ENCODE measurements at places on chromosomes 12 and 14.

GRCh38 chr14:30706704-30707103 lies 84.6 kb downstream of the SCFD1 start:
- peak overlapping the region; percentile 22 for H3K27ac ChIP-seq
- peak; percentile 71 for DNase-seq
- no peaks in the 10 kb centered on the region for H3K27me3 ChIP-seq
- H3K36me3 ChIP-seq = peaks cover 11% of the 10 kb centered on the region
- no peaks in the 10 kb centered on the region for H3K4me1 ChIP-seq
- H3K4me3 ChIP-seq = no peak overlapping the region

- H3K27ac ChIP-seq = no peak overlapping the region
- H3K27me3 ChIP-seq = peaks cover 2% of the 10 kb centered on the region
- no peaks in the 10 kb centered on the region for H3K4me1 ChIP-seq
- no peaks in the 10 kb centered on the region for H3K36me3 ChIP-seq
Observed at GRCh38 chr12:7879246-7879645, 6.5 kb upstream of the SLC2A14 start.

- H3K27me3 ChIP-seq = no peaks in the 10 kb centered on the region
- H3K27ac ChIP-seq = no peak overlapping the region
- no peaks in the 10 kb centered on the region for H3K36me3 ChIP-seq
- peaks cover 3% of the 10 kb centered on the region for H3K4me1 ChIP-seq
- DNase-seq = peak; percentile 35
Observed at GRCh38 chr14:34113005-34113511, 162.2 kb upstream of the EGLN3 start.

DNA sequence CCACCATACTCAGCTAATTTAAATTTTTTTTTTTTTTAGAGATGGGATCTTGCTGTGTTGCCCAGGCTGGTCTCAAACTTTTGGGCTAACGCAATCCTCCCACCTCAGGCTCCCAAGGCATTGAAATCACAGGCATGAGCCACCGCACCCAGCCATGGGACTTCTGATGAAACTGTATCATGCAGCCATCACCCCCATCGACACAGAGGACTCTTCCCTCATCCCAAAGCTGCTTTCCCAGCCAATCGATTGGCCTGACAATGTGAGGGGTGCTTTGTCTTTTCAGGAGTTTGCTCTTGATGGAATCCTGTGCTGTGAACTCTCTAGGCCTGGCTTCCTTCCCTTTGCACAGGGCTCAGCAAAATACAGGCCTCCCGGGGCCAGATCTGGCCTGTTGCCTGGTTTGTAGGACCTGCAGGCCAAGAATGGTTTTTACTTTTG lies 59.6 kb upstream of the NCOR2 start:
- DNase-seq = peak; percentile 97
- no peak overlapping the region for H3K4me3 ChIP-seq
- no peaks in the 10 kb centered on the region for H3K36me3 ChIP-seq
- H3K27ac ChIP-seq = peak overlapping the region; percentile 74
- peaks cover 49% of the 10 kb centered on the region for H3K4me1 ChIP-seq

DNA sequence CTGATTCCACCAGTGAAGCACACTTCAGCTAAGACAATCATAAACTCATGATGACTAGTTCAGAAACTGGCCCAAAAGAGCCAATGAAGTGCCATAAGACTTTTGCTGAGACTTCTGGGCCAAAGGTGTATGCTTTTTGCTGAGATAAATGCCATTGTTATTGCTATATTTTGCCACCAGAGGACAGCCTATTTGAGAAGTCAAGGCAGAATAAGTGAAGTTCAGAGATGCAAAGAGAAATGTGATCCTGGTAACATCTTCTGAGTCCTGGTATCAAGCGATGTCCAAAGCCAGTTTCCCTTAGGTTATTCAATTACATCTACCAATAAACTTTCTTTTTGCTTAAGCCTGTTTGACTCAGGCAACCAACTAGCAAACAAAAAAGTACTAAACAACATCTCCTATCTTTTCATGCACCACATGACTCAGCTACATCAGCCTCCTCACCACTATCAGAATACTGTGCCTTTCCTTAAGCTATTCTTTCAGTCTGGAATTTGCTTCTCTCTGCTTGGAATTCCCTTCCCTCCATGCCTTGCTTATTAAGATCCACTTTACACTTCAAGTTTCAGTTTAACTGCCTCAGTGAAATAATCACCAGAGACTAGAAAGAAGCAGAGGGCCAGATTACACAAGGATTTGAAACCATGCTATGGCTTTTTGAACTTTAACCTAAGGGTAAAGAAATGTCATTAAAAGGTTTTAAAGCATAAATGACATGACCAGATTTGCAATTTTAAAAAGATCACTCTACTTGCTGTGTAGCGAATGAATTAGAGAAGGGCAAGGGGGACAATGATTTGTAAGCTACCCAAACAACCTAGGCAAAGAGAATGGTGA lies 14.0 kb downstream of the CRY1 start:
- no peaks in the 10 kb centered on the region for H3K4me1 ChIP-seq
- H3K4me3 ChIP-seq = no peak overlapping the region
- no peaks in the 10 kb centered on the region for H3K27me3 ChIP-seq
- no peaks in the 10 kb centered on the region for H3K36me3 ChIP-seq
- H3K27ac ChIP-seq = no peak overlapping the region

- H3K27me3 ChIP-seq = no peaks in the 10 kb centered on the region
- no peaks in the 10 kb centered on the region for H3K4me1 ChIP-seq
- H3K36me3 ChIP-seq = no peaks in the 10 kb centered on the region
- DNase-seq = no peak
Observed at GRCh38 chr12:47293406-47293805, 213.6 kb upstream of the AMIGO2 start.

DNA sequence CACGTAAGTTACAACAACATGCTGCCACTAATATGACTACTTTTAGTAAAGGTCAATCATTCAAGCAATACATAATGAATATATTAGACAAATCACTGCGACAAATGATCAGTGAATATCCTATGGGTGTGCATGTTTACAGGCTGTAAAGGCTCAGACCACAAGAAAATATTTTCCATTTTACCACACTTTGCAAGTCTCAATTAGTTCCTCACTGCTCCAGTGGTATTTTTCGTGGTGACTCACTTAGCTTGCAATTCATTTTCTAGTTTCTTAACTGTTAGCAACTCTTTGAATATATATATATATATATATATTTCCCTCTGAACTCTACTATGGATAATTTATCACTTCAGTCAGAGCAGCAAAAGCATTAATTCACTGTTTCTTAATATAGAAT lies 96.9 kb downstream of the EML5 start:
- H3K27ac ChIP-seq = no peak overlapping the region
- H3K4me3 ChIP-seq = no peak overlapping the region
- H3K27me3 ChIP-seq = no peaks in the 10 kb centered on the region
- no peak for DNase-seq
- H3K4me1 ChIP-seq = no peaks in the 10 kb centered on the region

- H3K4me3 ChIP-seq = no peak overlapping the region
- DNase-seq = no peak
- H3K27me3 ChIP-seq = no peaks in the 10 kb centered on the region
- H3K27ac ChIP-seq = no peak overlapping the region
- peaks cover 29% of the 10 kb centered on the region for H3K36me3 ChIP-seq
- peaks cover 64% of the 10 kb centered on the region for H3K4me1 ChIP-seq
Observed at GRCh38 chr12:132507656-132508490, 17.9 kb downstream of the FBRSL1 start.

GRCh38 chr12:45732250-45732649 lies 2.7 kb downstream of the ARID2 start:
- H3K36me3 ChIP-seq = no peaks in the 10 kb centered on the region
- H3K27me3 ChIP-seq = no peaks in the 10 kb centered on the region
- peak overlapping the region; percentile 73 for H3K4me3 ChIP-seq
- peak; percentile 44 for DNase-seq
- H3K4me1 ChIP-seq = peaks cover 2% of the 10 kb centered on the region

DNA sequence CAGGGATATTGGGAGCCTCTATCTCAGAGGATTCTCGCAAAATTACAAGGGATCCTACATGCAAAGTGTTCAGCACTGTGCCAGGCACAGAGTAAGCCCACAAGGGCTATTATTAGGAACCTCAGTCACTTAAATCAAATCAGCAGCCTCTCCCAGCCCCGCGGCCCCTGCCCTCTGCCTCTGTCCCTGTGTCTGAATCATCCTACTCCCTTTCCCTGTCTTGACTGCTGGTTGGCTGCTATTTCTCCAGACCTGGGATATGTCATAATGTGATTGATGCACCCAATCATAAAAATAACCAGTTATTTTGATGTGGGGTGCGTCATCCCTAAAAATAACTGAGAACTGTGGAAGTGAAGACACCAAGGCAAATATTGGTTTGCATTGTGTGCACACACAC lies 176.3 kb downstream of the KSR2 start:
- no peaks in the 10 kb centered on the region for H3K36me3 ChIP-seq
- no peak for DNase-seq
- H3K4me3 ChIP-seq = no peak overlapping the region

DNA sequence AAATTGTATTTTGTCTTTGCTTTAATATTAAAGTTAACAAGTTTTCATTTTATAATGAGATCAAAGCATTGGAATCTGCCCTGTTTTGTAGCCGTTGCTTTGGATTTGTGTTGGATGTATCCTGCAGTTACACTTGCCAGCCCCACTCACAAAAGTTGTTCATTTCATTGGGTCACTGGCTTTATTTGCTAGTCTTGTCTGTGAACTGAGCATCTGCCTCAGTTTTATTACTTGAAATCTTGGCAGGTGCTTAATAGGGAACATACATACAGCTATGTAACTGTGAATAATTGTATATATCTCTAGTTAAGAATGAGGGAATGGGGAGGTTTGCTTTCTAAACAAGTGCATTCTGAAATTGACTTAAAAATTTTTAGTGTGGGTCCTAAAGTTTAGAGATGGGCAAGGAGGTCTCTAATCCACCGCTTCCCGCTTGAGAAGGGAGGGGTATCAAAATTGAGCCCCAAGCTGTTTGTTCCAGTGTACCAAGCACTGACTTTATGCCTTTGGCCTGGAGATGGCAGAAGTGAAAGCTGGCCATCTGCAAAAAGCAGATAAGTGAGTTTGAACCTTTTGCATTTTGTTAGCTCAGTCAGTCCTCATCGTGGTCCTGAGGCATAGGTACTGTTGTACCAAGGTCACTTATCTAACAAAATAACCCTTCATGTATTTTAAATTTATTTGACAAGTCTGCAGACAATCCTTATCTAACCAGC lies 9.3 kb downstream of the EIF5 start:
- no peaks in the 10 kb centered on the region for H3K4me1 ChIP-seq
- H3K27ac ChIP-seq = no peak overlapping the region

DNA sequence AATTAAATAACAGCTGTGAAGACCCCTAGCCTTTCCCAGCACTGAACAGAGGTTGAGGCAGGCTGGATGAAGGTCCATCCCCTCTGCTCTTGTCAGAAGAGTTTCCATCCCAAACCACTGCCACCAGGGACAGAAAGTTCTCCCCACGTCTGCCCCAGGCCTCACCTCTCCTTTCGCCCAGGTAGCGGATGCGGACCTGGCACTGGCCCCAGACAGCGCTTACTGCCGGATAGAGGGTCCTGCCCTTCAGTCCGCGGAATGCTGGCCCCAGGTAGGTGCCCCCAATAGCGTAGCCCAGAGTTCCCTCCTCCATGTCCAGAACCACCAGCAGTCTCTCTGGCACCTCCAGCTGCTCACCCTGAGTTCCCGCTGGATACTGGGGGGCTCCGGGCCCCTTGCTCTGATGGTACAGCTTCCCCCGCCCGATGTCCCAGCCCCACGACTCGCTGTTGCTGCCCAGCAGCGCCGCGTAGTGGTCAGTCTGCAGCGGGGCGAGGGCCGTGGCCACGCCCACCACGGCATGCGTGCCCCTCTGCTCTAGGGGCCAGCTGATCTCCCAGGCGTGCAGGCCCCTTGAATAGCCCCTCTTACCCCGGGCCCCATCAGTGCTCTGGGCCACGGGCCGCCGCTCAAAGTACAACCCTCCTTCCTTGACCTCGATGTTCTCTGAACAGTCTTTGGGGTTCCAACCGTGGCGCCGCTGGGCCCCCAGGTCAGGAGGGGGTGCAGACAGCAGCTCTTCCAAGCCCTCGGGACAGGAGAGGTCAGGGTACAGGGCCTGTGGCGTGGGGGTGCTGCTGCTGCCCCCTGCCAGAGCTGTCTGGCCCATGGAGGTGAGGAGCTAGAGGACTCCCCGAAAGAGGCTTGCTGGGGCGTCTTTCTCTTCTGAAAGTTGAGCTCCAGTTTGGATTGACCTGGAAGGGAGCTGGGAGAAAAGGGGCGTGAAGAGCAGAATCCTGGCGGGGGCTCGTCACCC lies 742 bp downstream of the SPSB2 start:
- peak; percentile 90 for DNase-seq
- H3K4me1 ChIP-seq = peaks cover 45% of the 10 kb centered on the region
- peaks cover 35% of the 10 kb centered on the region for H3K36me3 ChIP-seq
- no peaks in the 10 kb centered on the region for H3K27me3 ChIP-seq
- peak overlapping the region; percentile 84 for H3K4me3 ChIP-seq

DNA sequence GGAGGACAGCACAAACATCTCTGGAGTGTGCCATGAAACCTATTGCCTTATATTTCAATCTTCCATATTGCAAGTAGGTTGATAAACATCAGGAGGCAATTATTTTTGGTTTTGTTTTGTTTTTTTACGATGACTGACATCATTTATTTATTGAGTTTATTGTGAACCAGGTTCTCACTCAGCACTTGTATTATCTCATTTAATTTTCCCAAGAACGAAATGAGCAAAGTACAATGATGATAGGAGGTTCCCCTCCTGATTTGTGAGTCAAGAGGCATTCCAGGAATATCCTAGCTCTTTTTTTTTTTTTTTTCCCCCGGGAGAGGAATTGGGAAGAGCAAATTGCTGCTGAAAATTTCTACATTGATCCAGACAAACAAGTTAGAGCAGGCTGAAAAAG lies 4.7 kb downstream of the SOCS2 start:
- H3K27ac ChIP-seq = no peak overlapping the region
- H3K4me1 ChIP-seq = peaks cover 16% of the 10 kb centered on the region
- no peak overlapping the region for H3K4me3 ChIP-seq

- no peak overlapping the region for H3K4me3 ChIP-seq
- no peaks in the 10 kb centered on the region for H3K36me3 ChIP-seq
- H3K27ac ChIP-seq = no peak overlapping the region
- no peaks in the 10 kb centered on the region for H3K27me3 ChIP-seq
Observed at GRCh38 chr12:46133751-46134150, 135.1 kb downstream of the SLC38A1 start.

DNA sequence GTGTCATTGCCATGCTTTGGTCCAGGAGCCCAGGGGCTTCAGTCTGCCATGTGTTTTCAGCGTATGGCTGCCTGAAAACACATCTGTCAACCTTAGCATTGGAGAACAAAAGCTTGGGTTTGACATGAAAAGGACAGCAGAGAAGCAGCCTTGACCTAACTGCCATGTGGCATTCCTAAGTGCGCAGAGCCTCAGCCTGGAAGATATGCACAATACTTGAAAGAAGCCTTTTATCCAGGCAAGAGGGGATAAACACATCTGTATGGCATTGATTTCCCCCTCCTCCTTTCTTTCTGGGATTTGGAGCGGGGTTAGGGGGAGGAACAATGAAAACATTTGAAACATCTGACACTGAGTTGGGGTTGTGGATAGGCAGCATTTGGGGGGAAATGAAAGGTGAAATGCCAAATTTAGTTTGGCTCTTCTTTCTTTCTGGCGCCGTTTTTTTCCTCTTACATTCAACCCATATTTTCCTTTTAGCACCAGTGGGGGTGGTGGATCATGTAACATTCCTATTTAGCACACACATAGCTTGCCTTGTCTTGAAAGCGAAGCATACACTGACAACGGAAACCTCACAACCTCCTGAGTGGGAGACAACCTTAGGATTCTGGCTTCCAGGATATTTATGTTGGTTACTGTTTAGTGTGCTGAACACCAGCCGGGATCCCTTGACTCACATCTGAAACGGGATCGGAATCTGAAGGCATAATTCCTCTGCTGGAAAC lies 177.0 kb downstream of the C12orf75 start:
- H3K4me1 ChIP-seq = peaks cover 3% of the 10 kb centered on the region
- no peaks in the 10 kb centered on the region for H3K36me3 ChIP-seq
- H3K27ac ChIP-seq = no peak overlapping the region
- peak; percentile 27 for DNase-seq

GRCh38 chr14:91516663-91517388 lies 6.7 kb upstream of the PPP4R3A start:
- DNase-seq = no peak
- H3K27me3 ChIP-seq = no peaks in the 10 kb centered on the region
- H3K36me3 ChIP-seq = no peaks in the 10 kb centered on the region
- no peak overlapping the region for H3K4me3 ChIP-seq
- H3K4me1 ChIP-seq = no peaks in the 10 kb centered on the region
